ENCODE measurements at places on chromosomes 13 and 19. TPM values are rescaled to one million over a fixed set of nuclear protein-coding genes. Genes with fewer than 3 reads are reported as not detected.

DNA sequence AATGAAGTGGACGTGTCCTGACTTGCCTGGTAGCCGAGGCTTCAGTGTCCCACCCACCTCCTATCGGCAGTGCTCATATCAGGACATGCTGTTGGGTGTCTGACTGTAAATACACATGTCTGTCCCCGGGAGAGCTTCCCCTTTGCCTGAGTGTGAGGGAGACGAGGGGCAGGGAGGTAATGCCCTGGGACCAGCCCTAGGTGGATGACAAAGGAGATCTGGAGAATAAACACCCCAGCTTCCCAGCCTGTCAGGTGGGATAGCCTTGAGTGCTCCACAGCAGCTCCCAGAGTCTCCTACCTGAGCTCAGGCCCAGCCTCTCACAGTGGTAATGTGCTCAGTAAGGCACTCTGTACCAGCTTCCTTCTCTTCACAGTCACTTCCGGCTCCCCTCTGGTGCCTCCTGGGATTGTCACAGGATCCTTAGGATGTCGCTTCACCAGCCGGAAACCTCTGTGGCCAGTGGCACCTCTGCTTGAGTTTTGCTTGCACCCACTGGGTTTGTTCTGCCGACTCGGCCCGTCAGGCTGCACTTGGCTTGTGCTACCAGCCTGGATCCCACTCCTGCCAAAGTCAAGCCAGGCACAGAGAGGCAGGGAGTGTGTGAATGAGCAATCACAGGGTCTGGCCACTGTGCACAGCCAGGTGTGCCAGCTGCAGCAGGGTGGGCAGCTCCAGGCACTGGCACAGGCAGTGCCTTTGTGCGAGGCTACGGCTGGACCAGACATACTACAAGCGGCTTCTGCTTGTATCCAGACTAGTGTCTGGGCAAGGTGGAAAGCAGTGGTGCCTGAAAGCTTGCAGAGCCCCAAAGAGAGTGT is 54.4 kb upstream of the RGCC start:
- H3K27me3 ChIP-seq: no peaks in the 10 kb centered on the region
- peak overlapping the region; percentile 31 for H3K27ac ChIP-seq
- H3K4me3 ChIP-seq: no peak overlapping the region
- H3K36me3 ChIP-seq: no peaks in the 10 kb centered on the region
- no peak for DNase-seq

- H3K4me1 ChIP-seq: peaks cover 6% of the 10 kb centered on the region
- H3K4me3 ChIP-seq: no peak overlapping the region
- peaks cover 10% of the 10 kb centered on the region for H3K36me3 ChIP-seq
- H3K27ac ChIP-seq: no peak overlapping the region
- no peaks in the 10 kb centered on the region for H3K27me3 ChIP-seq
- DNase-seq: no peak
These were observed 631.8 kb upstream of the KLF12 start for GRCh38 chr13:74765955-74766354.

- H3K27ac ChIP-seq: peak overlapping the region; percentile 96
- H3K4me3 ChIP-seq: no peak overlapping the region
- H3K36me3 ChIP-seq: no peaks in the 10 kb centered on the region
- DNase-seq: no peak
These were observed 5.3 kb upstream of the EPSTI1 start for GRCh38 chr13:42997381-42997780.

INAFM1 gene
- total RNA-seq: 16.8 TPM

DNA sequence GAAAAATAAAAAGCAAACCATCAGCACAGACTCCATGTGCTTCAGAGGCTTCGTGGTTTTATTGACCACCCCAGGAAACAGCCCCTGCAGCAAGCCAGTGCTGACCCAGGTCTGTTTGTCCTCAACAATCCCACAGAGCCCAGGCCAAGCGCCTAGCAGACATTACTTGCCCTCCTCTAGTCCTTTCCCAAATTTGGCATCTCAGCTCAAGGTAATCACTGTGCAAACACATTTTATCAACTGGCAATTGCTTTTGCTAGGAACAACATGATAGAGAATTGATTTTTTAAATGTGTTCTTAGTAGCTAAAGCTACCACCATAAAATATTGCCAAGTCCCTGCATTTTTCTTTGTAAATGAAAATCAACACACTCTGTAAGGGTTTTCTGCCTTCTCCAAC is 121.8 kb downstream of the STOML3 start:
- no peak for DNase-seq
- H3K27ac ChIP-seq: no peak overlapping the region
- H3K4me1 ChIP-seq: no peaks in the 10 kb centered on the region
- H3K36me3 ChIP-seq: no peaks in the 10 kb centered on the region
- peaks cover 50% of the 10 kb centered on the region for H3K27me3 ChIP-seq

UPF1 gene
- 79.8 TPM for total RNA-seq

GRCh38 chr13:35804901-35805300 is 326.3 kb downstream of the DCLK1 start:
- H3K4me3 ChIP-seq: no peak overlapping the region
- H3K4me1 ChIP-seq: no peaks in the 10 kb centered on the region
- H3K36me3 ChIP-seq: no peaks in the 10 kb centered on the region
- H3K27me3 ChIP-seq: peaks cover 23% of the 10 kb centered on the region
- H3K27ac ChIP-seq: no peak overlapping the region
- no peak for DNase-seq

DNA sequence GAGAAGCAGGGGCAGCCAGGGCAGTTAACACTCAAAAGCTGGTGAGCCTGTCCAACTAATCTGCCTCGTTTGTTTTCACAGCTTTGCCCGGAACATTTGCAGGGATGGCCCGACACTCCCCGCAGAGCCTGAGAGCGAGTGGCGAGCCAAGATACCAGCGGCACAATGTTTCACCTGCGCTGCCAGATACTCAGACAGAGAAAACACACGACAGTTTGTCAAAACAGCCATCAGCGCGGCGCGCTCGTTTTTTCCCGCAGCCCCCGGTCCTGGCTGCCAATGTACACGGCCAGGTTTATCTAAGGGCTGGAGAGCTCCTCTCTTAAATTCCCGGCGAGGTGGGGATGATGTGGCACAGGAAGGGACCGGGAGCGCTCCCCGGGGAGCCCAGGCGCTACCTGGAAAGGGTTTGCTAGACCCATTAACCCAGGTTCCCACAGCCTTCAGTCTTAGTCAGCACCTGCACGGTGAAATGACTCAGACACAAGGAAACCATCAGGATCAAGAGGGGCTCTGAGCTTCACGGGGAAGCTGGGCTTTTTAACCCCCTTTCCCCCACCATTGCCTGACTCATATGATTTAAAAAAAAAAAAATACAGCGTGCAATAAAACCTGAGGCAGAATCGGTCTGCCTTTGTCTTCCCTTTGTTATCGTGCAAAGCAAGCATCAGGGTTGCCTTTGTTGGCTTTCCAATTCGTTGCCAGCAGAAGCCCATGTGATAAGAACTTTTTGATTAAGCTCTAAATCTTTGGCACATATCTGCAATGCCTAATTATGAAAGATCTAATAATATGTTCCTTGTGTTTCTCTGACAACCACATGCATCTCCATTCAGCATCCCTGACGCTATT is 186.2 kb downstream of the EFNB2 start:
- peak overlapping the region; percentile 35 for H3K27ac ChIP-seq
- H3K27me3 ChIP-seq: no peaks in the 10 kb centered on the region
- H3K36me3 ChIP-seq: no peaks in the 10 kb centered on the region
- peak; percentile 72 for DNase-seq
- peak overlapping the region; percentile 69 for H3K4me3 ChIP-seq

KIR3DL1 gene
- not detected for total RNA-seq

DNA sequence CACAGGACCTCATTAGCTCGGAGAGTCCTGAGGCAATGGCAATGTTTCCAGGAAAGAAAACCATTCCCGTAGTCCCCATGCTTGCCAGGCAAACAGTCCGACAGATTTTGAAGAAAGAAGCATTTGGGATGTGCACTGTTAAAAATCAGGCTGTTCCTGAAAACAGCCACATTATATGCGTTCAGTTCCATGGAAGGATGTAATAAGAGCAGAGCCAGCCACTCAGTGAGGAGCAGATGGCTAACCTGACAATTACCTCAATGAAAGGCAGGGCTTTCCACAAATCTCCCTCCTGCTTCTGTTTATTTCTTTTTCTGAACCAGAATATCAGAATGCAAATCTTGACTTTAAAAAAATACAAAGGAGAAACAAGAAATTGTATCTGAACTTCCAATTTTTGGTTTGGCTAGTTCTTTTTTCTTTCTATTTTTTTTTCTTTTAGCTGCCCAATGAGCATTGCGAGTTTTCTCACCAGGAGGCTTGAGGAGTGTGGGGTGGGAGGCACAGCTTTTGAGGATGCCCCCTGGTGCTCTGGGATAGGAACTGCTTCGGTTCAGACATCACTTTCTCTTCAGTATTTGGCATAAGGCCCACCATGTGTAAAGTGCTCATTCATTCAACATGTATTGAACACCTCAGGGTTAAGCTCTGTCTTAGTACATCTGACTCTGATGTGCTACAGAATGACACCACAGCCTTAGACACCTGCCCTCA is 124.2 kb downstream of the TBC1D4 start:
- no peak overlapping the region for H3K4me3 ChIP-seq
- peak; percentile 87 for DNase-seq
- peaks cover 21% of the 10 kb centered on the region for H3K4me1 ChIP-seq
- no peaks in the 10 kb centered on the region for H3K36me3 ChIP-seq
- no peaks in the 10 kb centered on the region for H3K27me3 ChIP-seq
- no peak overlapping the region for H3K27ac ChIP-seq

GRCh38 chr19:8361921-8362793 is 1.8 kb upstream of the ANGPTL4 start:
- no peaks in the 10 kb centered on the region for H3K27me3 ChIP-seq
- H3K4me3 ChIP-seq: peak overlapping the region; percentile 73
- H3K27ac ChIP-seq: peak overlapping the region; percentile 94
- peaks cover 27% of the 10 kb centered on the region for H3K4me1 ChIP-seq

RASIP1 gene
- total RNA-seq: 3.0 TPM

ZNF583 gene
- 2.8 TPM for total RNA-seq

DNA sequence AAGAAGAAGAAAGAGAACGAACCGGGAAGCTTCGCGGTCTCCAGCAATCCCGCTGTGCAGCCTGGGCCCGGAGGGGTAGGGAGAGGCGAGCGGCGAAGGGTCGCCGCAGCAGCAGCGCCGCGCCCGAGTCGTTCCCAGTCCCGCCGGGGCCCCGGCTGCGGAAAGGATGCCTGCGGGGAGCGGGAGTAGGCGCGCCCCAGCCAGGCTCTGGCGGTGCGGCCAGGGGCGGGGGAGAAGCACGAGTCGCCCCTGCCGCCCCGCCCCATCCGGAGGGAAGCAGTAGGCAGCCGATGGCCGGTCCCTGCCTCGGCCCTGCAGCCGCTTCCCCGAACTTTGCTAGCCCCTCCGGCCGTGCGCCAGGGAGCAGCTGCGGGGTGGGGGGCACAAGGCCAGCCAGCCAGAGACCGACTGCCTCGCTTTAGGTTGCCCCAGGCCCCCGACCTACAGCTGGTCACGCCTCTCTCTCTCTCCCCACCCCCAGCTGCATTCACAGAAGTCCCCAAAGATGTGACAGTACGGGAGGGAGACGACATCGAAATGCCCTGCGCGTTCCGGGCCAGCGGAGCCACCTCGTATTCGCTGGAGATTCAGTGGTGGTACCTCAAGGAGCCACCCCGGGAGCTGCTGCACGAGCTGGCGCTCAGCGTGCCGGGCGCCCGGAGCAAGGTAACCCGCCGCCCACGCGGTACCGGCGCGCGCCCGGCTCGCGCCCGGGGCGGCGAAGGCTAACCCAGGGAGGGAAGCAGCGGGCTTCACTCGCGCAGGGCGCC is 1.1 kb downstream of the VSTM2B start:
- no peaks in the 10 kb centered on the region for H3K27me3 ChIP-seq
- no peak overlapping the region for H3K4me3 ChIP-seq
- DNase-seq: no peak
- H3K27ac ChIP-seq: no peak overlapping the region
- H3K36me3 ChIP-seq: peaks cover 6% of the 10 kb centered on the region

DNA sequence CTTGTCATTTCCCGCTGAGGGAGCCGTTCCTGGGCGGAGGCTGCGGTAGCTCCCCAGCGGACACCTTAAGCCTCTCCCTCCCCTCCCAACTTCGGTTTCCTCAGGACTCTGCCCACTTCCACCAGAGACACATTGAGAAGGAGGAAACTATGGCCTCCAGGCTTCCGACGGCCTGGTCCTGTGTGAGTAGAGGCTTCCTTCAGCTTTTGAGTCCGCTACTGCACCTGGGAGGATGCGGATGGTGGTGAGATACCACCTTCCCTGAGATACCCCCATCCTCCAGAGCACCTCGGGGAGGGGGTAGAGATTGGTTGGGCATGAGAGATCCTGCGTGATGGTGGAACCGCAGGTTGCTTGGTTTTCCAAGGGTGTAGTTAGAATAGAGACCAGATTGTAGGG is 955 bp downstream of the ZNF274 start:
- H3K36me3 ChIP-seq: peaks cover 41% of the 10 kb centered on the region
- peak overlapping the region; percentile 100 for H3K27ac ChIP-seq
- H3K4me1 ChIP-seq: peaks cover 6% of the 10 kb centered on the region
- H3K4me3 ChIP-seq: peak overlapping the region; percentile 94

PSG11 gene
- not detected for total RNA-seq

DNA sequence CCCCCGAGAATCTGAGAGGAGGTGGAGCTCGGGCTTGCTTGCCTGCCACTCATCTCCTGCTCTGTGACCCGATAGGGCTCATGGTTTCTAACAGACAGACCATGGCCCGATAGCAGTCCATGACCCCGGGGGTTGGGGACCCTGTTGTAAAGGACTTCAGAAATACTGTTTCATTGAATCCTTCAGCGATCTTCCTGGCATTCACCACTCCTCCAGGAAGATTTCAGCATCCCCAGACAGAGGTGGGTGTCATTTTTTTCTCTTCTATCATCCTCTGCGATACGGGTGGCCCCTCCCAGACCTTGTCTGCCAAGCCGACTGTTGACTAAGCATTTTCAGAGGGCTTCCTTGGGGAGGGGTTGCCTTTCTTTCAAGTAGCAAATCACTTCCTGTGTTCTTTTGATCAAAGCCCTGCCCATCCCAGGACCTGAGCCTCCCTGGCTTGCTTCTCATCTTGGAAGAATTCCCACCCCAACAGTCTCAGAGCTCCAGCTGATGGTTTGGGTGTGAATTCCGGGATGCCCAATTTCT is 1.7 kb downstream of the MYO1F start:
- peak; percentile 59 for DNase-seq
- H3K27ac ChIP-seq: no peak overlapping the region
- H3K4me3 ChIP-seq: no peak overlapping the region

GRCh38 chr13:95535243-95535642 is 17.3 kb upstream of the CLDN10 start:
- no peak overlapping the region for H3K4me3 ChIP-seq
- H3K36me3 ChIP-seq: no peaks in the 10 kb centered on the region
- H3K27me3 ChIP-seq: no peaks in the 10 kb centered on the region
- peaks cover 33% of the 10 kb centered on the region for H3K4me1 ChIP-seq
